ENCODE measurements at places on chromosomes 13 and 19. TPM values are rescaled to one million over a fixed set of nuclear protein-coding genes. Genes with fewer than 3 reads are reported as not detected.

Gene YJEFN3
- 4.8 TPM for polyA plus RNA-seq

DNA sequence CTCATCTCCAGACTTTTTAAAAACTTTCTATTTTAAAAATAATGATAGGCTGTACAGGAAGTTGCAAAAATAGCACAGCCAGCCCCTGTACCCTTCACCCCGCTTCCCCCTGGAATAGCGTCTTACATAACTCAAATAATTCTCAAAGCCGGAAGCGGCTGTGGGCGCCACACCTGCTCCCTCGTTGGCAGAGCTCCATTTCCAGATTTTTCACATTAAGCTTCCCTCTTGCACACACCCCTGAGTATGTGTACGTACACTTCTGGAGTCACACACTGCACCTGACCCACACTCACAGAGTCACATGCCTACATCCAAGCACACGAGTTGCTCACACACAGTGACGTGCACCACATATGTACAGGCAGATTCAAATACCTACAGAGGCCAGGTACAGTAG lies 24.9 kb upstream of the DPP9 start:
- DNase-seq = no peak
- H3K36me3 ChIP-seq = no peaks in the 10 kb centered on the region
- no peak overlapping the region for H3K4me3 ChIP-seq
- no peak overlapping the region for H3K27ac ChIP-seq
- H3K4me1 ChIP-seq = peaks cover 2% of the 10 kb centered on the region

Gene MEIOSIN
- polyA plus RNA-seq = not detected

Gene TMIGD2
- polyA plus RNA-seq = not detected

GRCh38 chr19:45729800-45730290 lies 851 bp downstream of the FBXO46 start:
- DNase-seq = no peak
- peak overlapping the region; percentile 89 for H3K4me3 ChIP-seq
- peaks cover 3% of the 10 kb centered on the region for H3K4me1 ChIP-seq
- peaks cover 1% of the 10 kb centered on the region for H3K36me3 ChIP-seq

- peaks cover 42% of the 10 kb centered on the region for H3K36me3 ChIP-seq
- DNase-seq = peak; percentile 24
- H3K27me3 ChIP-seq = no peaks in the 10 kb centered on the region
- no peak overlapping the region for H3K4me3 ChIP-seq
These were observed 30.3 kb upstream of the EHD2 start for GRCh38 chr19:47682939-47683338.

DNA sequence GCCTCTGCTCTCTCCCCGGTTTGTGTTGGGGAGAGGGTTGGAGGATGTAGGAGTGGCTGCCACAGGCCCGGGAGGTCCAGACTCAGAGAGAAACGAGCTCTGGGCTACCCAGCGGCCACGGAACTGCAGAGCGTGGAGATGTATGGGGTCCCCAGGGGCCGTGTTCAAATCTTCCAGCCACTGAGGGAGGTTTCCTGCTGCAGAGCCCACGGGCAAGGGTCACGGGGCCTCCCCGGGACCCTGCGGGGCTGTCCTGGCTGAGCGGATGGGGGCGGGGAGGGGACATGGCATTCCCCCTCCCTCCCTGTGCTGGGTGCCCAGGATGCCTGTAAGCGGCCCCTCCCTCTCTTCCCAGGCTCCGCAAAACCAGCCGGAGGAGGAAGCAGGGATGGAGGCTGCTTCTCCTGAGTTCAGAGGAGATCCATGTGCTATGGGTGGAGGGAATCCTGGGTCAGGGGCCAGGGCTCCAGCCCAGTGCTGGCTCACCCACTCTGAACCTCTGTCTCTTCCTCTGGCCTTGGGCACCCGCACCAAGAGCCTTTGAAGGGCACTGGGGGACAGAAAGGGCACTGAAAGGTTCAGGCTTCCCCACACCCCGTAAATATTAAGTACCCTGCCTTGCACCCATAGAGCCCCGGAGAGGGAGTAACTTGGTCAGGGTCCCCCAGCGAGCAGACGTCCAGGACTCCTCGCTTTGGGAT lies 22.6 kb downstream of the SMIM24 start:
- peak overlapping the region; percentile 22 for H3K27ac ChIP-seq
- no peak for DNase-seq
- no peak overlapping the region for H3K4me3 ChIP-seq
- H3K27me3 ChIP-seq = no peaks in the 10 kb centered on the region

GRCh38 chr13:95349267-95349666 lies 48.0 kb upstream of the ABCC4 start:
- no peaks in the 10 kb centered on the region for H3K4me1 ChIP-seq
- peak; percentile 40 for DNase-seq
- no peak overlapping the region for H3K4me3 ChIP-seq
- H3K27me3 ChIP-seq = no peaks in the 10 kb centered on the region
- H3K27ac ChIP-seq = no peak overlapping the region
- H3K36me3 ChIP-seq = no peaks in the 10 kb centered on the region

- no peak overlapping the region for H3K4me3 ChIP-seq
- no peaks in the 10 kb centered on the region for H3K4me1 ChIP-seq
- H3K36me3 ChIP-seq = no peaks in the 10 kb centered on the region
- no peak for DNase-seq
- no peak overlapping the region for H3K27ac ChIP-seq
These were observed 9.8 kb upstream of the ZBTB45 start for GRCh38 chr19:58529405-58529804.

Gene CEACAM21
- polyA plus RNA-seq = not detected

GRCh38 chr13:49546561-49546960 lies 38.8 kb downstream of the RCBTB1 start:
- no peak overlapping the region for H3K27ac ChIP-seq
- H3K4me1 ChIP-seq = no peaks in the 10 kb centered on the region
- H3K27me3 ChIP-seq = no peaks in the 10 kb centered on the region
- H3K4me3 ChIP-seq = no peak overlapping the region
- DNase-seq = no peak
- peaks cover 27% of the 10 kb centered on the region for H3K36me3 ChIP-seq

DNA sequence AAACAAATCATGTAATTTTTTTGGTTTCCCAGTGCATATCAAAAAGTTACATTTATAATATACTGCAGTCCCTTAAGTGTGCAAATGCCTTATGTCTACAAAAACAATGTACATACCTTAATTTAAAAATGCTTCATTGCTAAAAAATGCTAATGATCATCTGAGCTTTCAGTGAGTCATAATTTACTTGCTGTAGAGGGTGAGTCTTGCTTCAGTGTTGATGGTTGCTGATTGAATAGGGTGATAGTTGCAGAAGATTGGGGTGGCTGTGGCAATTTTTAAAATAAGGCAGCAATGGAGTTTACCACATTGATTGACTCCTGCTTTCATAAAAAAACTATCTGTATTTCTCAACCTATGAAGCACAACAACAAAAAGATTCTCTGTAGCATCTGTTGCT lies 613.9 kb downstream of the TBC1D4 start:
- H3K4me3 ChIP-seq = no peak overlapping the region
- no peak for DNase-seq
- no peaks in the 10 kb centered on the region for H3K36me3 ChIP-seq
- H3K27ac ChIP-seq = no peak overlapping the region
- H3K4me1 ChIP-seq = no peaks in the 10 kb centered on the region
- no peaks in the 10 kb centered on the region for H3K27me3 ChIP-seq

DNA sequence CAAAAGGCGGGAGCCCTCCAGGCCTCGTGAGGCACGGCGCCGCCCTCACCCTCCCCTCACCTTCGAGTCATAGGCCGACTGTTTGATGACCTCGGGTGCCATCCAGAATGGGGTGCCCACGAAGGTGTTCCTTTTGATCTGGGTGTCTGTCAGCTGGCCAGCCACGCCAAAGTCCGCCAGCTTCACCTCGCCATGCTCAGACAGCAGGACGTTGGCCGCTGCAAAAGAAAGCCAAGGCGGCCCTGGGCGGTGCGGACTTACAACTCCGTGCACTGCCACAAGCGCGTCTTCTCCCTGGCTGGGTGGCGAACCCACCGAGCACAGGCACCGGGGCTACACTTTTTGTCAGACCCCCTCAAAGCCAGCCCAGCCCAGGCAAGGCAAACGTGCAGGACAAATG lies 102.1 kb downstream of the STK24 start:
- H3K36me3 ChIP-seq = peaks cover 31% of the 10 kb centered on the region
- peaks cover 15% of the 10 kb centered on the region for H3K4me1 ChIP-seq
- no peaks in the 10 kb centered on the region for H3K27me3 ChIP-seq
- H3K4me3 ChIP-seq = no peak overlapping the region
- DNase-seq = no peak
